ENCODE measurements at places on chromosomes 1 and 21. TPM values are rescaled to one million over a fixed set of nuclear protein-coding genes. Genes with fewer than 3 reads are reported as not detected.

The TTC22 gene
- 0.17 TPM for total RNA-seq

The OR2AK2 gene
- not detected for total RNA-seq

The ZNF593OS gene
- not detected for total RNA-seq

The PRMT6 gene
- 6.2 TPM for total RNA-seq

The KRTAP6-2 gene
- not detected for total RNA-seq

The ELF3 gene
- total RNA-seq = 1.2 TPM

The CD52 gene
- total RNA-seq = 14.0 TPM

The ARHGEF16 gene
- total RNA-seq = 0.98 TPM

The KRTAP7-1 gene
- total RNA-seq = not detected

The PCP4 gene
- 172 TPM for total RNA-seq

The PPIAL4G gene
- total RNA-seq = not detected

The CNKSR1 gene
- 1.4 TPM for total RNA-seq

The CD5L gene
- not detected for total RNA-seq

The SH3D21 gene
- 0.26 TPM for total RNA-seq

The ST6GALNAC5 gene
- total RNA-seq = 7.6 TPM

The LORICRIN gene
- not detected for total RNA-seq
